ENCODE measurements at places on chromosomes 3 and 15.

DNA sequence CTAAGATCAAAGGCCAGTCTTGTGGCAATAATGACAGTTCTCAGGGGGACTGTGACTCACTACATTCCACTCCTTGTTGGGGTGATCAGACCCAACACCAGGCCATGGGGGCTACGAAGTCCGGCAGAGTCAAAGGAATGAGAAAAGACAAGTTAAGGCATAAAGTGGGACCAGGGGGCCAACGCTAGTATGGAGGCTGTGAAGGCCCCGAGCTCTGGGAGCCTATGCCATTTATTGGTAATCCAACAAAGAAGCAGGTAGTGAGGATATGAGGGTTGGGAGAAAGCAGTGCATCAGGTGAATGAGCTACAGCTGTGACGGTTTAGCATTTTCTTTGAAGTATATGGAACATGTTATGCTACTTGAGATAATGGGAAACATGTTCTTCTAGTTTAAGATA is 104.4 kb upstream of the C2CD4B start:
- no peak for DNase-seq

GRCh38 chr15:96177279-96177678 is 153.2 kb upstream of the NR2F2 start:
- no peak for DNase-seq

GRCh38 chr15:60830479-60830878 is 351.5 kb upstream of the ICE2 start:
- DNase-seq, result no peak

DNA sequence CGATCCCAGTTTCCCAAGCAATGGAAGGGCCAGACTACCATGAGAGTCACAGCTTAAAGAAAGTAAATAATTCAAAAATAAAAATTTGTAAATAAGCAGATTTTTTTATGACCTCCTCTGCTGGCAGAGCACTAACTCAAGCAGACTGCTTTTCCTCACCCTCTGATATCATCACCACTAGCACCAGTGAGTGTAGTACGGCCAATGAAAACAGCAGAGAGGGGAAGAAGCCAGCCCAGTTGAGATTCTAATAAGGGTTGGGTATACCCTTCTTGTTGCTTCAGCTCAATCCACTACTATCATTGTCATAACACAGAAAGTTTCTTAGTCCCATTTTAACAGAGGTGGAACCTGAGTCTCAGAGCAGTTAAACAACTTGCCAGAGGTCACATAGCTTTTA is 193.1 kb downstream of the ERC2 start:
- no peak for DNase-seq

- DNase-seq, result no peak
These were observed 294.5 kb downstream of the NAALADL2 start for GRCh38 chr3:175153595-175153994.

GRCh38 chr3:151085889-151086483 is 522 bp downstream of the MED12L start:
- no peak for DNase-seq

- DNase-seq, result no peak
These were observed 117.2 kb upstream of the KCNMB2 start for GRCh38 chr3:178419071-178419470.

DNA sequence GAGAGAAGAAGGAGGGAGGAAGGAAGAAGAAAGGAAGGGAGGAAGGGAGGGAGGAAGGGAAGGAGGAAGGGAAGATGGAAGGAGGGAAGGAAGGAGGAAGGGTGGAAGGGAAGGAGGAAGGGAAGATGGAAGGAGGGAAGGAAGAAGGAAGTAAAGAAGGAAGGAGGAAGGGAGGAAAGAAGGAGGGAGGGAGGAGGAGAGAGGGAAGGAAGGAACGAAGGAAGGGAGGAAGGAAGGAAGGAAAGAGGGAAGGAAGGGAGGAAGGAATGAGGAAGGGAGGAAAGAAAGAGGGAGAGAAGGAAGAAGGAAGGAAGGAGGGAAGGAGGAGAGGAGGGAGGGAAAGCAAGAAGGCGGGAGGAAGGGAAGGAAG is 31.8 kb upstream of the ALDH1L1 start:
- DNase-seq, result no peak

GRCh38 chr3:105944721-105945120 is 75.9 kb upstream of the CBLB start:
- DNase-seq, result no peak

- DNase-seq, result no peak
These were observed 2.3 kb upstream of the HRG start for GRCh38 chr3:186663361-186664118.

DNA sequence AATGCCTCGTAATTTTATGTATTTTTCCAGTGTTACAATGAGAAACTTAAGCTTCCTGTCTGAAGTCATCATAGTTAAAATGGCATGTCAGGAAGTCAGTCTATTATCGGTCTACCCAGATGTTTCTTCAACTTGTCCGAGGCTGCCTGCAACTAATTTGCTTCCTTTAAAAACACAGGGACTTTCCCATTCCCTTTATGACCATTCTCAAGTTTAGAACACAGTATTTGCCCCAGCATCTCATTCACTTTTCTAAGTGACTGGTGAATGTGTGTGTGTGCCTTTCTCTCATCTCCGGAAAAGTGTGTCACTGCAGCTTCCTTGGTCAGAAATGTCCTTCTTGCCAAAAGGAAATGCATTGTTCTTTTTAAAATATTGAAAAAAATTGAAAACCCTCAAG is 466.6 kb downstream of the RAP2B start:
- no peak for DNase-seq

DNA sequence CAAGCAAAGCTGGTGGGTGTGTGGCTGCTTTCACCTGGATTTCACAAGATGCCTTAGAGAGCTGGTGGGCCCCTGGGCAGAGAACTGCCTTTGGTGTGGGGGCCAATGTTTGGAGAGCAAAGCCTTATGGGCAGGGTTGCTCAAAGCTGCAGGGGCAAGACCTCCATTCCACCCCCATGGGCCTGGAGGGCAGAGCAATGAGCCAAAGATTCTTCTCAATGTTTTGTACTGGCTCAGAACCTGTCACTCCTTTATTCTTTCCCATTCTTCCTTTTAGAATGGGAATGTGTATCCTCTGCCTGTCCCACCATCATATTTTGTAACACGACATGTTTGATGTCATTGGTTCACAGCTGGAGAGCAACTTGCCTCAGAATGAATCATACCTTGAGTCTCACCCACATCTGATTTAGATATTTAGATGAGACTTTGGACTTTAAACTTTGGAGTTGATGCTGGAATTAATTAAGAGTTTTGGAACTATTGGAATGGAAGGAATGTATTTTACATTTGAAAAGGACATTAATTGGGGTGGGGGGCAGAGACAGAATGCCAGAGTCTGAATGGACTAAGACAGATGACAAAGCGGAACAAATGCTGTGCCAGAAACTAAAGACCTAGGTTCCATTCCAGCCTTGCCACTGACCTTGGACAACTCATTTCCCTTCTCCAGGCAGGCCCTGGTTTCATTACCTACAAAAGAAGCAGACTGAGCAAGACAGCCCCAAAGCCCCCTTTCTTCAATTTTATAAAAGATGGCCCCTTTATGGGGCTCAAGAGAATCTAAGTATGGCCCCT is 72.9 kb downstream of the DAPK2 start:
- DNase-seq, result no peak

- DNase-seq, result no peak
These were observed 100.0 kb upstream of the DLG1 start for GRCh38 chr3:197398286-197398878.

GRCh38 chr15:58312031-58312430 is 119.8 kb upstream of the LIPC start:
- DNase-seq, result no peak

- no peak for DNase-seq
These were observed 50.6 kb upstream of the TBC1D23 start for GRCh38 chr3:100209948-100210771.

DNA sequence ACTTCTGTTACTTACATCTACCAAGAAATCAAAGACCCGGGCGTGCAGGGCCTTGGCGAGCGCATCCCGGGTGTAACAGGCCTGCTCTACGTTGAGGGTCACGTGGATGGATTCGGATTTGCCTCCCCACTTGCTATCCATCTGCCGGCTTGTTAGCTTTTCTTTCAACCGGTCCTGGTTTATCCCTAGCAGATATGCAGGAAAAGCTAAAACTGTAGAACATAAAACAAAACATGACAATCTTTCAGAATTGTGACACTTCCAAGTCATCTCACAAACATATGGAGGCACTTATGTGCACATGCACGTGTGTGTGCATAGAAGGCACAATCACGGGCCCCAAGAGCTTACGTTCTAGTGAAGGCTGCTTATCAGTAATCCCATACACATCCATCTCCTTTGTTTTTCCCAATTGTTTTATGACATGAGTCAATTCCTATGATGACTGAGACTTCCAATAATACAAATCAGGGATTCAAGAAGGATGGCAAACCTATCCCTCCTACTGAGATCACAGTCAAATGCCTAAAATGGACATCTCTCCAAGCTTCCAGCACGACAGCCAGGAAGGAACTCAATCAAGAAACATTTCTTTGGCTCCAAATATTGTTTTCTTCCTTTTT is 11.3 kb downstream of the LDHAL6B start:
- DNase-seq, result no peak

- no peak for DNase-seq
These were observed 18.3 kb downstream of the TBC1D5 start for GRCh38 chr3:17724122-17724521.

DNA sequence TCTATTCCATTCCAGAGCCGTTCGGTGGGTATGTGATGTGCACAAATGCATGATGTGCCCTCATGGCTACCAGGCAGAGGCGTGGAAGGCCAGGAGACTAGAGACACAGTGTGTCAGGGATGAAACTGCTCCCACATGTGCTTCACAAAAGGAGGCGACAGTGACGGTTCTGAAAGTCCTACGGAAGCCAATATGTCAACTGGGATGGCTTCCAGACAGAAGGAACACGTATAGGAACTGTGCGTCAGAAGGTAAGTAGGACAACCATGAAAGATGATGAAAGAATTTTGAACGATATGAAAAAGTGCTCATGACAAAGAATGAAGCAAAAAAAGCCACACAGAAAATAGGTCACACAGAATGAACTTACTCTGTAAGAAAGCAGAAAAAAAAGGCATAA is 34.1 kb downstream of the GLB1 start:
- no peak for DNase-seq

DNA sequence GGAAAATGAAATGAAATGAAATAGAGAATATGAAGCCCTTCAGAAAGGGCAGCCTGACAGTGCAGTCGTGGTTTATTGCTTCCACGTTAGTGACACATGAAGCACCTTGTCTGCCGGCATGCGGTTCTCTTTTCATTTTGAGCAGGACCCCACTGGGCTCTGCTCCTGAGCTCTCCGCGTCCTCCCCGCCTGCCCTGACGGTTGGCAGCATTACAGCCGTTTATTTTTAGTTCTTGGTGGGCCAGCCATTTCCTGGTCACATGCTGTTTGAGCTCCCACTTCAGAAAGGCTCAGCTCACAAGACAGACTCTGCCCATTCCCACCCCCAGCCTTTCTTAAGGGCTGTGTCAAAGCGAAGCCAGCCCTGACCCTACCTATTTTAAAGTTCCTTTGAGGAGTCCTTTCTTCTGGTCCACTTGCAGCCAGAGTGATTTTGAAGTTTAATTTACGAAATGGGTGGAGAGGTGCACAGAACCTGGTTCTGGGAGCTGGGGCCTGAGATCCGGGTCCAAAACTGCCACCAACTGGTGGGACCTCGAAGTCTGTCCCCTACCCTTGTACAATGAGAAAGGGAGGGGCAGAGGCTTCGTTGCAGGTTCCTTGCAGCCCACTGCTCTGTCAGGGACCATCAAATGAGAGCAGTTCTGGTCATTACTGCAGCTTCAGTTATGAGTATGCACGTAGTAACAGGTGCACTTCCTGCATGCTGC is 60.1 kb downstream of the MGLL start:
- no peak for DNase-seq

GRCh38 chr3:56928379-56929068 is 126.8 kb upstream of the ARHGEF3 start:
- DNase-seq, result no peak

DNA sequence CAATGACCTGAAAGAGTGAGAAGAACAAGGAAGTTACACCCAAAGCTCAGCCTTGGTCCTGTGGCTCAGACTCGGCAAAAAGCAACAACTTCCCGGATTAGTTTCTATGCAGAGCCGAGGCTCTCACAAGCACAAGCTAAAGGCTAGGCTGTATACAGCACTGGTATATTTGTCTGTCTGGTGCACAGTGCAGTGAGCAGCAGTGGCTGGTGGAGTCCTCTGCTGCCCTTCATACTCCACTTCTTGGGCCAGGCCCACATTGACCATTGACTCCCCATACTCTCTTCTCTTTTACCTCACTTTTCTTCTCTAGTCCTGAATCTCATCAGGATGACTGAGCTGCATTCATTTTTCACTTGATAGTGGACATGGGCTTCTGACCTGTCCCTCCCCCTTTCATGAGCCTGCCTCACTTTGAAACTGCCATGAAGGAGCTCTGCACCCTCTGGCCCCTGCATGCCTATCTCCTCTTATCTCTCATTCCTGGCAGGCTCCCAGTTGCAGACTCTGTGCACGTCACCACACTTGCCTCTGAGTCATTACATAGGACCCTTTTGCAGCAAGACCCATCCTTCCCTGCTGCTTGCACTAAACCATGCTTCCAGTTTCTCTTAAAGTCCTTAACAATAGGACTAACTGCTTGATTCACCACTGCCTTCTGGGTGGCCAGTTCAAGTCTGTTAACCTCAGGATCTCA is 379.3 kb downstream of the NTRK3 start:
- DNase-seq, result no peak

- DNase-seq, result no peak
These were observed 536.1 kb downstream of the PYDC2 start for GRCh38 chr3:191997093-191997492.

GRCh38 chr3:128447561-128448013 is 19.1 kb downstream of the DNAJB8 start:
- DNase-seq, result no peak

DNA sequence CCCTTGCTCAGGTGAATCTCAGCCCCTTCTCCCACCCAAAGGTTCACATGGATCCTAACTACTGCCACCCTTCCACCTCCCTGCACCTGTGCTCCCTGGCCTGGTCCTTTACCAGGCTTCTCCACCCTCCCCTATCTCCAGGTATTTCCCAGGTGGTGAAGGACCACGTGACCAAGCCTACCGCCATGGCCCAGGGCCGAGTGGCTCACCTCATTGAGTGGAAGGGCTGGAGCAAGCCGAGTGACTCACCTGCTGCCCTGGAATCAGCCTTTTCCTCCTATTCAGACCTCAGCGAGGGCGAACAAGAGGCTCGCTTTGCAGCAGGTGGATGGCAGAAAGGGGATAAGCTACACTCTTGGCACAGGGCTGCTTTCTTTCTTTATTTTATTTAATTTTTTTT is 4.5 kb downstream of the FAM131A start:
- no peak for DNase-seq

DNA sequence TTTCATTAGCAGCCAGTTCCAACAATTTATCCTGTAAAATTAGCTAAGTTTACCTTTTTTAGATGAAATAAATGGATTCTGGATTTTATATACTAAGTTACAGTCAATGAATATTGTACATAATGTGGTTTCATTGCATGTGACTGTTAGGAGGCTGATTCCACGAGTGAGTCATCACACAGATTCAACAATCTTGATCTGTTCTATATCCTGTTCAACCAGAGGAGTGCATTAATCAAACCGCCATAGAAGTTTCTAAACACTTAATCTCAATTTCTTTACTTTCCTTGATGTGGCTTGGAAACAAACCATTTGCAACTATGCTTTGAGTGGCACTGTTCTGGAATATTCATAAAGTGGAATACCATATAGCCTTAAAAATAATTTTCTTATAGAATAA is 15.3 kb downstream of the DNAJC13 start:
- no peak for DNase-seq
